ENCODE measurements at places on chromosomes 3 and 15.
A peak's percentile ranks its signal among the peaks of the same experiment; 100 is the strongest.

GRCh38 chr15:39720621-39721611 lies 61.7 kb downstream of the FSIP1 start:
- no peaks in the 10 kb centered on the region for H3K27me3 ChIP-seq
- H3K27ac ChIP-seq = no peak overlapping the region
- no peak for DNase-seq
- H3K4me3 ChIP-seq = no peak overlapping the region
- H3K4me1 ChIP-seq = no peaks in the 10 kb centered on the region

DNA sequence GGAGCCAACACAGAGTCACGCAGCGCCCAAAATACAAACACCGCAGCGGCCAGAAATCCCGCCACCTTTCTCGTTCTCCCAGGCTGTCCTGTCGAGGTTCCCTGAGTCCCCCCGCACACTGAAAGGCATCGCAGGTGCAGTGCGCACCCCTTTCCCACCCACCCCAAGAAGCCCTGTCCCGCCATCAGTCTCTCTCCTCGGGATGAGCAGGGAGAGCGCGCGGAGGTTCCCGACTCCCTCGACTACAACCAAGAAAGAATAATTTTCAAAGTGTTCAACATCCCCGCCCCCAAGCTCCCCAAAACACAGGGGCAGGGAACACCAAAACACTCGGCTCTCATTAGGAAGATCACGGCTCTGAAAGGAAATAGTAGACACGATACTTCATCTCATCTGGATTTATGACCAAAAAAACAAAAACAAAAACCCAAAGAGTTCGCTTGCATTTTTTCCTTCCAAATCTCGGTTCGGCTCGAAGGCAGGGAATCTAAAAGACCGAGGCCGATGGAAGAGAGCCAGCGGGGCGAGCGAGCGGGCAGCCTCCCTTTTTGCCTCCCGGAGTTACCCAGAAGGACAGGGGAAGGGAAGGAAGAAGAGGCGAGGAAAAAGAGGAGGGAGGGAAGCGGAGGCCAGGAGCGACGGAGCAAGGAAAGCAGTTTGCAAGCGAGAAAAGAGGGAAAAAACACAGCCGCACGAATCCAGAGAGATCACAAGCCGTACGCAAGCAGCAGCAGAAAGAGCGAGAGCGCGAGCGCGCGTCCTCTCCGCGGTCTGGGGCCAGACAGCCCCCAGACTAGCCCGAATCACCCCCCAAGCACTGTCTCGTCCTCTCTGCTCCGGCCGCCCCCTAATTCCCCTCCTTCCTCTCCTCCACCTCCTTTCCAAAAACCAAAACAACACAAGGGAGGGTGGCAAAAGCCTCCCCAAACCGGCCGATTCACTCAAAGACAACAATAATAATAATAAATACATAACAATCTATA lies 808 bp downstream of the BCL6 start:
- peak overlapping the region; percentile 96 for H3K27ac ChIP-seq
- DNase-seq = no peak
- peaks cover 32% of the 10 kb centered on the region for H3K4me1 ChIP-seq
- no peaks in the 10 kb centered on the region for H3K27me3 ChIP-seq
- no peaks in the 10 kb centered on the region for H3K36me3 ChIP-seq

GRCh38 chr15:44099671-44100070 lies 95.4 kb downstream of the FRMD5 start:
- no peaks in the 10 kb centered on the region for H3K4me1 ChIP-seq
- no peaks in the 10 kb centered on the region for H3K36me3 ChIP-seq
- no peak overlapping the region for H3K4me3 ChIP-seq
- no peak for DNase-seq
- no peak overlapping the region for H3K27ac ChIP-seq

- no peaks in the 10 kb centered on the region for H3K36me3 ChIP-seq
- no peak for DNase-seq
- no peaks in the 10 kb centered on the region for H3K27me3 ChIP-seq
- peak overlapping the region; percentile 81 for H3K27ac ChIP-seq
Measured at GRCh38 chr3:43180027-43180426, 74.1 kb upstream of the POMGNT2 start.

- H3K4me3 ChIP-seq = peak overlapping the region; percentile 91
- H3K27me3 ChIP-seq = no peaks in the 10 kb centered on the region
- DNase-seq = no peak
- H3K36me3 ChIP-seq = peaks cover 7% of the 10 kb centered on the region
Measured at GRCh38 chr3:196081002-196081833, 672 bp downstream of the TFRC start.

GRCh38 chr15:73782344-73782959 lies 29.3 kb upstream of the INSYN1 start:
- no peak for DNase-seq
- H3K4me3 ChIP-seq = no peak overlapping the region
- H3K27me3 ChIP-seq = no peaks in the 10 kb centered on the region
- no peaks in the 10 kb centered on the region for H3K36me3 ChIP-seq
- no peaks in the 10 kb centered on the region for H3K4me1 ChIP-seq

DNA sequence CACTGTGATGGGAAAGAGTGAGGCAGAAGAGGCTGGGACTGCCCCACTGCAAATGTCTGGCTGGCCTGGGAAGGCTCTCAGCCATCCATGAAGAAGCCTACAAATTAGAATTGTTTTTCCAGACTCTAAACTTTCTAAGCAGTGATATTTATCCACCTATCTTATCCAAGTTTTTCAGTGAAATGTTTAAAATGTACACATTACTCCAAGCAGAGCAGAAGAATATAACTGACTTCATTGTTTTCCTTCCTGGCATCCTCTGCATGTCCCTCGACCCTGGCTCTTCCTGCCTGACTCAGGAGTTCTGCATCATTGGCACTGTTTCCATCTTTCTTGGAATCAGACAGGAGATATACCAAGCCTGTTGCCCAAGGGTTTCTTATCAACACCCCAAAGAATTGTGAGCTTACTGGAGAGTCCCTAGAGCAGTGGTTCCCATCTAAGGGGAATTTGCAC lies 401.5 kb upstream of the PROK2 start:
- H3K27me3 ChIP-seq = no peaks in the 10 kb centered on the region
- no peaks in the 10 kb centered on the region for H3K36me3 ChIP-seq
- no peak for DNase-seq
- no peaks in the 10 kb centered on the region for H3K4me1 ChIP-seq

Measured in esophagus squamous epithelium (tissue), 5 donors.